ENCODE measurements at places on chromosomes 7 and 10. TPM values are rescaled to one million over a fixed set of nuclear protein-coding genes. Genes with fewer than 3 reads are reported as not detected.

Gene SVOPL
- total RNA-seq = not detected

Gene GSTO2
- total RNA-seq = 0.95 TPM

Gene GRID2IP
- total RNA-seq = not detected

Gene NPFFR1
- total RNA-seq = not detected

Gene C10orf67
- total RNA-seq = not detected

Gene C10orf105
- total RNA-seq = not detected

Gene PRR15
- 4.1 TPM for total RNA-seq

Gene ARMH3
- total RNA-seq = 16.6 TPM

Gene A1CF
- total RNA-seq = not detected

Gene GHRHR
- not detected for total RNA-seq

Gene AKR1C3
- 4.8 TPM for total RNA-seq

Gene NDUFB8
- total RNA-seq = 202 TPM

Gene BTBD16
- total RNA-seq = 0.78 TPM

Gene LMOD2
- total RNA-seq = not detected

Gene LDB3
- not detected for total RNA-seq

Gene NEUROD6
- total RNA-seq = not detected

Gene PLEKHS1
- not detected for total RNA-seq

Gene MYL10
- not detected for total RNA-seq

Gene UCMA
- total RNA-seq = not detected

Gene PGAM2
- total RNA-seq = not detected

Gene LIPN
- total RNA-seq = not detected

Gene STRA8
- total RNA-seq = not detected

Gene GSAP
- total RNA-seq = 5.8 TPM

Gene GOLGA7B
- not detected for total RNA-seq

Gene KCNMA1
- total RNA-seq = 0.82 TPM

Gene SLC29A3
- 5.0 TPM for total RNA-seq

Gene NKX2-3
- total RNA-seq = not detected

Gene DEPP1
- total RNA-seq = 318 TPM

Gene CDH23
- total RNA-seq = not detected

Gene ABCB4
- 0.15 TPM for total RNA-seq

Gene PNLIPRP1
- total RNA-seq = not detected

Gene WIPF3
- total RNA-seq = not detected

Gene CFAP69
- total RNA-seq = 4.4 TPM

Gene MACROH2A2
- not detected for total RNA-seq

Gene LLCFC1
- total RNA-seq = not detected

Gene TFR2
- total RNA-seq = 0.95 TPM

Gene CSGALNACT2
- total RNA-seq = 19.9 TPM

Gene MRLN
- total RNA-seq = not detected

Gene VWC2
- total RNA-seq = not detected

Gene ACTL6B
- not detected for total RNA-seq

Gene ARF5
- 142 TPM for total RNA-seq

Gene YKT6
- 120 TPM for total RNA-seq

Gene MEOX2
- 47.8 TPM for total RNA-seq
